Left ventricle myocardium superior (tissue), 1 donor: ENCODE measurements at places on chromosomes 13 and 19.

DNA sequence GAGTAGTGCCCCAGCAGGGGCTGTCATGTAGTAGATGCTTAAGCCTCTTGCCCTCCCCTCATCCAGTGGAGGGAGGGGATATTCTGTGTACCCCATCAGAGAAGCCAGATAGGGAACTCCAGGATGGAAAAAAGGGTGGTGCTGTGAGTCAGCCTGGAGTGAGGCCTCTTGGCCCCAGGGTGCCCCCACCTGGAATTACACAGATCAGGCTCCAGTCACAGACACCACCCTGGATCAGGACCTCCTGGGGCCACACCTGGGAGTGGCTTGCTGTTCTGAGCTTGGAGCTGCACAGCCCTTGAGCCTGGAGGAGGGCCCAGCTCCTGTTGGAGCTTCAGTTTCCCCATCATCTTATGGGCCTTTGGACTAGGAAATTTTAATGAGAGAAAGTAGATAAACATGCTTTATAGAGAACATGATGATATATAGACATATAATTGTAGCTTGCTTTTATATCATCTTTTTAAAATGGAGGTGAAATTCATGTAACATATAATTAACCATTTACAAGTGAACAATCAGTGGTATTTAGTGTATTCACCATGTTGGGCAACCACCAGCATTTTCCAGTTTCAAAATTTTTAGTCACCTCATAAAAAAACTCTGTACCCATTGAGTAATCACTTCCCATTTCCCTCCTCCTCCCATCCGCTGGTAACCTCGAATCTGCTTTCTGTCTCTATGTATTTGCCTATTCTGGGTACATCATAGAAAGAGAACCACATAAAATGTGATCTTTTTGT, 24.6 kb downstream of the CYP4F22 start:
- no peak for DNase-seq

- DNase-seq = no peak
Observed at GRCh38 chr13:40626561-40626960, 39.9 kb downstream of the FOXO1 start.

GRCh38 chr13:76783798-76784197, 102.4 kb downstream of the KCTD12 start:
- DNase-seq = no peak

DNA sequence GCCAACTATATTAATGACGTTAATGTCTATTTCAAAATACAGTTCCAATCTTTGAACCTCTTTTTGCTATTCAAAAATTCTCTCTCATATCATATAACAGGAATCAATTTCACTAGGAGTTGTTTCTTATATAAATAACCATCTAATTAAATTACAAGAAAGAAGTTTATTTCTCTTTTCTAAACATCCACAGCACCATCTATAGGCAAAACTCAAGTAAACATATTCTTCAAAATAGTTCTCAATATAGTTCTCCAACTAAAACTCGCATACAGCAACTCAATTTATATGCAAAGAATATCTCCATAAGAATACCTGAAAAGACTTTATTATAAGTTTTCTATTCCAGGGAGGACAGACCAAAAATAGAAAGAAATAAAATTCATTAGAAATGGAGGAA, 65.6 kb downstream of the RBM26 start:
- DNase-seq = no peak

- no peak for DNase-seq
Observed at GRCh38 chr19:2986951-2987524, 9.7 kb downstream of the TLE6 start.

GRCh38 chr13:26836626-26837025, 76.0 kb upstream of the GPR12 start:
- DNase-seq = no peak
